ENCODE measurements at places on chromosomes 1 and 21.

- no peak for DNase-seq
Observed at GRCh38 chr1:15370781-15371520, 38.7 kb upstream of the EFHD2 start.

GRCh38 chr1:192660613-192661012, 24.7 kb downstream of the RGS13 start:
- DNase-seq: no peak

GRCh38 chr21:38852278-38852677, 46.5 kb downstream of the ETS2 start:
- DNase-seq: no peak

GRCh38 chr1:31725134-31725533, 21.3 kb upstream of the COL16A1 start:
- DNase-seq: no peak

DNA sequence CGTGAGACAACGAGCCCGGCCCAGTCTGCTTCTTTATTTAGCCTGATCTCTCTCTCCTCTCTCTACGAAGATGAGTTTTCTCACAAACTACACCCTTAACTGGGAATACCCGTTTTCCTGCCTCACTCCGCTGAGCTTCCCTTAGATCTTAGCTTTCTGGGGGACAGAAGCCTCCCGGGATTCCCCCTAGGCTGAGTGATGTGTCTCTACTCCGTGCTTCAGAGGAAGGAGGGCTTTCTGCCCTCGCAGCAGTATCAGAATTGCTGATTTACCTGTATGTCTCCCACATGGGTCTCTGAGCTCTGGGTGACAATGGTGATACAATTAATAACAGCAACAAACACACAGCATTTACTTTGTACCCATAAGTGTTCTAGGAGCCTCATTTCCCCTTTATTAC, 1.0 kb downstream of the ZBTB17 start:
- DNase-seq: no peak

GRCh38 chr21:34630536-34631143, 15.7 kb upstream of the RCAN1 start:
- peak; percentile 67 for DNase-seq

DNA sequence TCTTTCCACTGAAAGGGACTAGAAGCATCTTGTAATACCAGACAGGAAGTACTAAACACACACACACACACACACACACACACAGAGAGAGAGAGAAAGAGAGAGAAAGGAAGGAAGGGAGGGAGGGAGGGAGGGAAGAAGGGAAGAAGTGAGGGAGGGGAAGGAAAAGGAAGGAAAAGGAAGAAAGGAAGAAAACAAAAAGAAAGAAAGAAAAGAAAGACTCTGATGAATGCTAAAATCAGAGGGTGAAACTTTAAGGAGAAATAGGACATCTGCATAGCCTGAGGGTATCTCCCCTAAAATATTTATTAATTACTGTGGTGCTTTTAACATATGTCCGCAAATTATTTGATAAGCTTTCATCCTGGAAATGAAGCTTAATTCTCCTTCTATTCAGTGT, 10.6 kb downstream of the TRIT1 start:
- DNase-seq: no peak

DNA sequence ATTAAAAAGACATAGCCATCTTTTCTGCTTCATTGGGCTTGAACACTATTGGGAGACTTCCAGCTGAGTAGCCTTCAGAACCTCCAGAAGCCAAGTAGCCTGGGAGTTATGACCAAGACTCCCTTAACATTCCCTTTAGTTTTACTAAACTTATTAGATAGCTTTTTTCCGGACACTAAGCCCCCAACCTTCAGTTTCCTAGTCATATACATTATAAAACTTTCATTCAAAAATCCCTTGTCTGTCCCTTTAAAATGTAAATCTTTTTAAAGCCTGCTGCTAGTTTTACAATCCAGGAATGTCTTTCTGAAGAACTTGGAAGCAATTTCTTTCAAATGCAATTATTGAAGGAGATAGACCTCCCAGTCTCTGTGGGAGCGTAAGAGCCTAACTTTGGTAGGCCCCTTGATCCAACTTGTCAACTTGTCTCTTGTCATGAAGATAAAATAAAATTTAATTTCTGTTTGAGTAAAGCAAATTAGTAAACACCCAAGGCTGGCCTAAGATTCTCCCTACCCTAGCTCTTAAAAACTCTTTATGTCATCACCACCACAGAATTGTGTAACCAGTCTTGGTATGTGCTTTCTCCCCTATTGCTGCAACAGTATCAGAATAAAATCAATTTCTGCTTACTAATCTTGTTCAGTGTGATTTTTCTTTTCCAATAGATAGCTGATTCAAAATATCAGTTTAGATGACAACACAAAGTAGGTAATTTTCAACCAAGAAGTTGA, 796.2 kb downstream of the PLA2G4A start:
- DNase-seq: no peak

DNA sequence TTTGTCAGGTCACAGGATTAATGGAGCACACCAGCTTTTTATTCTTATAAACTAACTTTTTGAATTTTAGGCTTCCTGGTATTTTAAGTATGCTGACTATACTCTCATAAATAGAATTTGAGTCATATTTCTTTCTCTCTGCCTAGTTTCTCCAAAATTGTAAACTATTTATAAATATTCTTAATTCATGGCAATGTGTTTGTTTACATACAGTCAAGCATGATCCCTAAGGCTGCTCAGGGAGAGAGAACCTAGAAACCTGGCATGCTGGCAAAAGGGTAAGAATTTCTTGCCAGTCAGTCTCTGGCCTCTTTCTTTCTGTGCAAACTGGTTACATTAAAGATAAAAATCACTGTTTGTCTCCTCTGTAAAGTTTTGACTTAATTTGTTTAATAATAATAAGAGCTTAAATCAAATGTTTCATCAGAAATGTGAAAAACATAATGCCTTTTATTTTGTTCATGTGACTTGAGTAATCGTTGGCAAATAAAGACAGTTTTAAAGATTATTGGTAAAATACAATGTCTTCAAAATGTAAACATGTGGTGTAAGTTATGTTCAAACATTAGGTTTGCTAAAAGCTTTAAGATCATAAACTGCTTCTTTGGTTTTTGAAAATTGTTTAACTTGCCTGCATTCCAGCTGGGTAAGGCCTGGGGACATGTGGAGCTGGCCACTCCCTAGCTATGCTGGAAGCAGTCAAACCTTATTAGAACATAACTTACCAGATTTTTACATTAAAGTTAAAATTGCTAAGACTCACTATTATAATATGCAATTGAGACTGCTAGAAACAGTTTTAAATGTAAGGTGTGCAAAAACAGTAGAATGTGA, 1401.7 kb downstream of the NCAM2 start:
- no peak for DNase-seq

DNA sequence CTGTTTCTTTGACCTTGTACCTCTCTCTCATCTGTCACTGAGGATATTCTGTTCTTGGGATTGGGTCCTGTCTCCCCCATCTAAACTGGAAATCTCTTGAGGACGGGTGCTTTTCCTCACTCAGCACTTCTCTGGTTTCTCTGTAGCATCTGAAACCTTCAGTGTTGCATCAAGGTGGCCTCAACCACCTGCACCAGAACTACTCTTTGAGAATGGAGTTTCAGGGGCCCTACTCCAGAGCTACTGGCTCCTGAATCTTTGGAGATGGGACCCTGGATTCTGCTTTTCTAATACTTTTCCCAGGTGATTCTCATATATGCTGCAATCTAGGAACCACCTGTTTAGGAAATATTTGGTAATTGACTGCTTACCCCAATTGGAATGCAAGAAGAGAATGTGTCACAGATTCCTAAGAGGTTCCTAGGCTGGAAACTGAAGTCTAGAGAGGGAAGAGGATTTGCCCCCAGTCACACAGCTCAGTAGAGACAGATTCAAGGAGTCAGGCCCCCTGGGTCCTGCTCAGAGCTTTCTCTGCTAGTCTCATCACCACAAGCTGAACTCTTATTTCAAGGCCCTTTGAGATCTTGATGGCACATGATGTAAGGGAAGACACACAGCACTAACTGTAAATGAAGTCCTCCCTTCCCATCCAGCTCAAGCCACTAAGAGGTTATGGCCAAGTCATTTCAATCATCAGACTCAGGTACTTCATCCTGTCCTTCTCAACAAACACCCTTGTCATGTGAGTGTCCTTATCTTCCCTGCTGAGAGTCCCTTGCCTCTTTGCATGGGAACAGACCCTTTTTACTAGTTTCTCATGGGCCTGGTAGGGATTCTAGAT, 48.7 kb downstream of the EIF2D start:
- DNase-seq: no peak

GRCh38 chr1:182291584-182292192, 99.9 kb downstream of the GLUL start:
- DNase-seq: no peak

- DNase-seq: no peak
Observed at GRCh38 chr1:14435368-14436023, 163.0 kb upstream of the KAZN start.

DNA sequence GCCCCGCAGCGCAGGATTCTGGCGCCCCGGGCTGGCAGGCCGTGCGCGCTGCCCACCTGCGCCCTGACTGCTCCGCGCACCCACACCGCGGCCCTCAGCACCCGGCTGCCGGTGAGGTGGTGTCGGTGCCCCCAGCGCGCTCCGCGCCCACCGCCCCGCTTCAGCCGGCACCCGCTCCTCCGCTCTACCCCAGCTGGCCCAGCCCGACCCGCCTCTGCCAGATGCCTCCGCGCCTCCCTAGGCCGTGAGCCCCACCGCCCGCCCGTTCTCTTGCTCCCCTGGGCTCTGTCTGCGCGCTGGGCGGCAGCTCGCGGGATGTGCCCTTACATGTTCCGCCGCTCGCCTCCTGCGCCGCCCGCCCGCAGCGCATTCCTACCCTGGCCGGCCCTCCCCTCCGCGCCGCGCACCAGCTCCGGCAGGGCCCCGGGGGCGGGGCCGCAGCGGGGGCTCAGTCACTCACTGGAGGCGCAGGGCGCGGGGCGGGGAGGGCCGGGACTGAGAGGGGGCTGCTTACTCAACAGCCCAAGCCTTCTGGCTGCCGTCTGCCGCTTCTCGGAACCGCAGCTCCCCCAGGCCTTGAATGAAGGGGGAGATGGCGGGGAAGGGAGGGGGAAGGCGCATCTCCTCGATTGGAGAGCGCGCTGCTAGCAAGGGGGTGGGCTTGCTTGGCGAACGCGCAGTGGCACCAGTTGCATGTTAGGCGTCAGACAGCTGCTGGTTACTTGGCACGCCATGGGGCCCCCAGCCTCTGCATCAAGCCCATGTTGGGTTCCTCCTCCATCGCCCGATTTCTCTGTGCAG, at the start of gene PHLDA3:
Gene PHLDA3, minus strand, starts transcription at position 345 of the 801 bp plus-strand sequence. CDS start 402 bp downstream, outside the sequence.
- peak; percentile 6 for DNase-seq

GRCh38 chr1:88867743-88868521, 23.4 kb downstream of the GTF2B start:
- no peak for DNase-seq

DNA sequence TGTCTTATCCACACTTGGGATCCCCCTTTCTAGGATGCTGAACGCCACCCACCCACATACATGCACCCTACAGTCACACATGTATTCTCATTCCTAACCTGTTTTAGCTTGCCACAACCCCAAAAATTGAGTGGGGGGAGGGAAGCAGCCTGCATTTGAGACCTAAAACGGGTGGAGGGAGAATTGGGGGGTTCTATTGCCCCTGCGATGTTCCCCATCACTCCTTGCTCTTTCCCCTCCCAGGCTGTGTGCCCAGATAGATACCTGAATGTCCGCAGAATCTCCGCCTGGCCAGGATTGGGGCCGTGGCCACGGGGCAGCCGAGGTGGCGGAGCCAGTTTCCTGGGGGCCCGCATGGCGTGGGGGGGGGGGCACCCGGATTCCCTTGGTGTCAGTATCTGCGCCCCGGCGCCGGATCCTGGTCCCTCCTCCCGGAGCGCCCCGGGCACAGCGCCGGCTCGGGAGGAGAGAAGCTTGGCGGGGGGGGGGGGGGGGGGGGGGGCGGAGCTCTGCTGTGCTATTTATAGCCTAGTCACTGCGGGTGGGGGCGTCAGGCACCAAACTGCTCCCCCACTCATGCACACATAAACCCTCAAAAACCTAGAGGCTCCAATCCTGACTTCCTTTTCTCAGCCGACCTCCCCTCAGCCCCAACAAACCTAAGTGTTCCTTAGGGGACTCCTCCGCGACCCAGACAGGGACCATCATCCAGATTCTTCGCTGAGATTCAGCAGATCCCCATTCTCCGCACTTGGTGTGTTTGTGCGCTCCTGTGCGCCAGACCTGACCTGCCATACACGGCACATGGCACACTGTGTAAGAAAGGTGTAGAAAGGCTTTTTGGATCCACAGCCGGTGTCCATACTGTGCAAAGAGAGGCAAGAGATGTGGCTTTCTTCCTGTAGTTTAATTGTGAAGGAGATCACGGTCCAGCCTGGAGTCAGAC, 1.9 kb downstream of the ANKRD34A start:
- DNase-seq: peak; percentile 61

DNA sequence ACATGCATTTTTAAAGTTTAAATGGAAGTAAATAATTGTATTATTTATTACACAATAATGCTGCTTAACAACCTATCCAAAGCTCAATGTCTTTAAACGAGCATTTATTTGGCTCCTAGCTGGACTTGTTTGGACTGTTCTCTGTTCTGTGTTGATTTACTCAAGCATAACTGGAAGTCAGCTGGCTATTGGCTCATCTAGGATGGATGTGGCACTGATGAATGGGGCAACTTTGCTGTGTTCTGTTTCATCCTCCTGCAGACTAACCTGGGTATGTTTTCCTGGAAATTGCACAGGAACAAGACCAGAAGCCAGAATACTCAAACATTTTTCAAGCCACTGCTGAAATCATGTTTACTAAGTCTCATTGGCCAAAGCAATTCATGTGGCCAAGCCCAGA, 70.8 kb upstream of the HSD17B7 start:
- DNase-seq: no peak

DNA sequence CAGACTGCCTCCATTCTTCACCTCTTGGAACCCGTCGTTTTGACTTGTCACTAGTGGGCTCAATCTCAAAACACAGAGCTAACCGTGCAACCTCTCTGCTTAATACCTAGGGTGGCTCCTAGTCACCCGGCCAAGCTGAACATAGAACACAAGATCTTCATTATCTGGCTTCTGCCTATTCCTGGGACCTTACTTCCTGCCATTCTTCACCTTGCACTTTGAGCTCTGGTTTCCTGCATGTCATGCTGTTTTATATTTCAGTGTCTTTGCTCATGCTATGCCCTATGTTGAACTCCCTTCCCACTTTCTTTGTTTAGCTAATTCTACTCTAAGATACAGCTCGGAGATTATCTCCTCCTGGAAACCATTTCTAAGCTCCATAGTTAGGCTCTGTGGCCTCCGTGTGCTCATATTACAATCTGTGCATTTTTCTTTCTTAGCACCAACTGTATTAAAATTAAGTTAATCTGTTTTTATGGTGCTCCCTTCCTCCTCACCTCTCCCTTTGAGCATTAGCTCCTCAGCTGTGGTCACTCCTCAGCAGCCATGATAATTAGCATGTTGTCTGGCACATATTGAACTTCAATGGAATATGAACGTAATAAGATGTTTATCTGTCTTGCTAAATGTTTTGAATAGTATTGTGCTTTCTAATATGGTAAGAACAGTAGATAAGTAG, 13.1 kb downstream of the GPSM2 start:
- DNase-seq: peak; percentile 11

GRCh38 chr1:207076181-207076955, 12.3 kb upstream of the C4BPB start:
- DNase-seq: no peak

- DNase-seq: no peak
Observed at GRCh38 chr21:25421321-25422028, 185.8 kb downstream of the MRPL39 start.

GRCh38 chr1:226582966-226583365, 34.4 kb downstream of the STUM start:
- no peak for DNase-seq

Measured in NCI-H526 (cell line).